ENCODE measurements at places on chromosomes 1 and 21.
A peak's percentile ranks its signal among the peaks of the same experiment; 100 is the strongest.

DNA sequence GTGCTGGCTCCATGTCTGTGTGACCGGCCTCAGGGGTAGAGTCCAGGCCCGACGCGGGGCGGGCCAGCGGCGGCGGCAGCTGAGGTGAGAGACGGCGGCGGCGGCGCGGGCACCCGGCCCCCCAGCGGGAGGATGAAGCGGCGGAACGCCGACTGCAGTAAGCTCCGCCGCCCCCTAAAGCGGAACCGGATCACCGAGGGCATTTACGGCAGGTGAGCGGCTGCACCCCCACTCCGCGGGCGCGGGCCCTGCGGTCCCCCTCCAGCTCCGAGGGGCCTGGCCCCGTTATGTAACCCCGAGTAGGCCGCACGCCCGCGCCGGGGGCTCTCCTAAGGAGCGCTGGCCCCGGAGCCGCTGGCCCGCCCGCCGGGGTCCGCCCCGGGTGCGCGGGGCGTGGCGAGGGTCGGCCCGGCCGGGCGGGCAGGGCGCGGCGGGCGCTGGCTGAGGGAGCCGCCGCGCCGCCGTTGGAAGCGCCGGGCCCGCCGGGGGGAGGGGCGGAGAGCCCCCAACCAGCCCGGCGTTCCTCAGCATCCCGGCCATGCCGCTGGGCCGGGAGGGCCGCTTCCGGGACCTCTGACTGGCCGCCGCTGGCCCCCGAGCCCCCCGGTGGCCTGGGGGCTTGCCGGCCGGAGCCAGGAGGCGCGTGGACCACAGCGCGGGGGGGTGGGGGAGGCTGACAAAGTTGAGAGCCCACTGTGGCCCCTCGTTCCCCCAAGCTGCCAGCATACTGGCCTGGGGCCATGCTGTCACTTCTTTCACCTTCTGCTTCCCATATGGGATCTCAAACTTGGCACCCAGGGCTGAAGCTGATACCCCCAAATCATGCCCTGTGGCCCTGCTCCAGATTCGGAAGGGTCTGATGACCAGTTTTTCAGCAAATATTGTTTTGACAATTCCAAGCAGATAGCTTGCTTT lies 527 bp downstream of the MACO1 start:
- DNase-seq: peak; percentile 35

DNA sequence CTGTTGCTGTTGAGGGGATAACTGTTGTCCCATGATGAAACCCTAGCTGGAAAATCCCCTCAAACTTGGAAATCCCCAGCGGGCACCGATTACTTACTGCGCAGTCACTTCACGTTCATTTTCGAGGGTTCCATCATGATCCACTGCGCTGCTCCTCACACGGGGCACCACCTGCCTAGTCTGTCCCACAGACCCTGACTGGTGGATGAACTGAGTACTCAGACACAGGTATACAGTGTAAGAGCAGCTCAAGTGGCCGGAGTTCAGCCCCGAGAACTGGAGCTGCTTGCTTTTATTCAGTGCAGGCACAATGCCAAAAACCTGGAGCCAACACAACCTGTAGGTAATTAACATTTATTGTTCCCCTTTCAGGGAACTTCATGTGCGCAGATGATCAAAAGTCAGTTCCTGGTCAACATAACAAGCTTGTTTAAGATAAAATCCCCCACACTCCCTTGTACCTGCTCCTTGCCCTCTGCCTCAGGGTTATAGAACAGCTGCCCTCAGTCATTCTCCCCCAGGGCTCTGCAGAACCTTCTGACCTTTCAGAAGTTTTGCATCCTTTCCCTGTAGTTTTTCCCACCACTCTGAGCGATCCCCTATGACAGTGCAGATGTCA lies 46.5 kb upstream of the PRELP start:
- DNase-seq: no peak

GRCh38 chr21:45820171-45821091 lies 161.1 kb upstream of the COL6A1 start:
- peak; percentile 82 for DNase-seq

DNA sequence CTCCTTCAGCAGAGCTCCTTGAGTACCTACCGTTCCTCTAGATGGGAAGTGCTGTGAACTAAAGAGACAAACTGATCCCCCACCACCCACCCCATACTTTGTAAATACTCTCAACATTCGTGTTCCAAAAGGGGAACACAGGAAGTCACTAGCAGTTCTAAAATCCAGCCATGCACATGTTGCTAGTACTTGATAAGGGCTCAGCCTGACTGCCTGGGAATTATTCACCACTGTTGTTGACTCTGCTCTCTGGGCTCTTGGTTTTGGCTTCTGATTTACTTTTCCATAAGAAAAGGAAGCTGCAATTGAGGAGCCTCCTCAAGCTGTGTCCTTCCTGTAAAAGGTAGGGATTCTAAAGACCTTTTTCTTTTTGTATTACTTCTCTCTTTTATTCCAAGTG lies 67.5 kb downstream of the IVNS1ABP start:
- DNase-seq: no peak

- DNase-seq: no peak
Measured at GRCh38 chr1:43071241-43071640, 100.8 kb downstream of the EBNA1BP2 start.

All from uterus (tissue), 4 donors.